Central memory CD4-positive, alpha-beta T cell (primary cell): ENCODE measurements at places on chromosomes 6 and 20.

GRCh38 chr6:51901766-51902764 is 185.3 kb downstream of the PKHD1 start:
- DNase-seq: no peak

DNA sequence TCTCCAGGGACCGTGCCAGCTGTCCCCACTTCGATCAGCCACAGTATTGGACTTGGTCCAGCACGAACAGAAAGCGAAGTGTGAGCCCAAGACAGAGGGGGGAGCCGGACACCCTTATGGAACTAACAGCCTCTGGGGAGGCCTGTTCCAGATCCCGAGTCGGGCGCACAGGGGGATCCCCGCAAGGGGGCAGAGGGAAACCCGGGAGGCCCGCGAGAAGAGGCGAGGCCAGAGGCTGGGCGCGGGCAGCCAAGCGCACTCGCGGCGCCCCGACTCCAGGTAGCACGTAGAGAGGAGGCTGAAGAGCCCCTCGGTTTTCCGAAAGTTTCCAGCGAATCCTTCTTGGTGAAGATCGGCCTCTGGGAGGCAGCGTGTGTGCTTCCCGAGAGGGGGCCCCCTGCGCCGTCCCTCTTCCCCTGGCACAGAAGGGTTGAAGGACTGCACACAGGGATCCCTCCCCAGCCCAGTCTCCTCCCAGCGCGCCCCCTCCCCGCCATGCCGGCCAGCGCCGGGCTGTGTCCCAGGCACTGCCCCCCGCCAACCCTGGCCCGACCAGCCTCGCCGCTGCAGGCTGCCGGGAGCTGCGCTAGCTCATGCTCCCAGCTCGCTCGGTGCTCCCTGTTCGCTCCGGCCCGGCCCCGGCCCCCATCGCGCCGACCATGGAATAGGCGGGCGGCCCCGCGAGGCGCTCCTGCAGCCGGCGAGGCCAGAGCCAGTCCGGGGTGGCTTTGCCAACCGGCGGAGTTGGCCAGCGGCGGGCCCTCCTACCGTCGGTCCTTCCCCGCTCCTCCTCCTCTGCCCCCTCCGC is 577 bp upstream of the SLC24A3 start:
- no peak for DNase-seq

GRCh38 chr6:20309186-20309585 is 92.5 kb upstream of the E2F3 start:
- DNase-seq: no peak

GRCh38 chr6:125789167-125789566 is 1.6 kb upstream of the NCOA7 start:
- DNase-seq: peak; percentile 18

DNA sequence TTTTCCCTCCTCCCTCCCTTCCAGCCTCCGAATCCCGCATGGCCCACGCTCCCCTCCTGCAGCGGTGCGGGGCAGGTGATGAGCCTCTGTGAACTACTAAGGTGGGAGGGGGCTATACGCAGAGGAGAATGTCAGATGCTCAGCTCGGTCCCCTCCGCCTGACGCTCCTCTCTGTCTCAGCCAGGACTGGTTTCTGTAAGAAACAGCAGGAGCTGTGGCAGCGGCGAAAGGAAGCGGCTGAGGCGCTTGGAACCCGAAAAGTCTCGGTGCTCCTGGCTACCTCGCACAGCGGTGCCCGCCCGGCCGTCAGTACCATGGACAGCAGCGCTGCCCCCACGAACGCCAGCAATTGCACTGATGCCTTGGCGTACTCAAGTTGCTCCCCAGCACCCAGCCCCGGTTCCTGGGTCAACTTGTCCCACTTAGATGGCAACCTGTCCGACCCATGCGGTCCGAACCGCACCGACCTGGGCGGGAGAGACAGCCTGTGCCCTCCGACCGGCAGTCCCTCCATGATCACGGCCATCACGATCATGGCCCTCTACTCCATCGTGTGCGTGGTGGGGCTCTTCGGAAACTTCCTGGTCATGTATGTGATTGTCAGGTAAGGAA is at the start of gene OPRM1:
Gene OPRM1, plus strand, starts transcription at position 10 of the 612 bp plus-strand sequence. Its CDS starts 305 bp downstream, at position 315.
- no peak for DNase-seq

DNA sequence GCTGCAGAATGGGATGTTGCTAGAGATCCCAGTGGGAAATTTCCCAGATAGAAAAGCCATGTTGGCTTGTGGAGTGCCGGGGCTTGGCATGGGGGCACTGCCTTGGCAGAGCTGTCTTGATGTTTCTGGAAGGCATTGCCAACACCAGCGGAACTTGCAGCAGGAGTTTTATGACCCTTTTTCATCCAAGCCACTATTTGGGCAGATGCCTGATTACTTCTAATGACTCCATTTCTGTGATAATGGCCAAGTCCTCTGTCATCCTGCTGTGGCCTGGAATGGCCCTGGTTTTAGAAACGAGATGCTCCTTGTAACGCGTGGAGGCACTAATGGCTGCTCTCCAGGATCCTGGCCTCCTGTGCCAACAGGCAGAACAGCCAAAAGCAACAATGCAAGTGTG is 229.0 kb downstream of the ZNF217 start:
- no peak for DNase-seq

DNA sequence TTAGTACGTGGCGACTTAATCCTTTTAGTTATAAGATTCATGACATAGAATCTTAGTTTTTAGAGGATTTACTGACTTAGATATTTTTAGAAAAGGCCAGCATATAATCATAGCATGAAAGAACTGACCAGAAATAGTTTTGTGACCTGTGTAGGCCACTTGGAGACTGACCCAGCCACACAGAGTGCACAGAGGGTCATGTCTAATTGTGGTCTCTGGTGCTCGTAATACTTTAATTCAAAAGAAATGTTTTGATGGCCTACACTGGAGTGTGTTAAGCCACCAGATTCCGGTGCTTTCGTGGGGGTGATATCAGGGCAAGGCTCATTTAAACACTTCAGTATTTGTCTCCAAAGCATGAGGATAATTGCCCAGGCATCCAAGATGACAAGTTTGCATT is 11.4 kb downstream of the PCMTD2 start:
- DNase-seq: no peak

GRCh38 chr6:149847939-149848267 is 16.3 kb downstream of the LRP11 start:
- no peak for DNase-seq

- no peak for DNase-seq
These were observed 90.7 kb upstream of the PRDM1 start for GRCh38 chr6:105995391-105995865.

DNA sequence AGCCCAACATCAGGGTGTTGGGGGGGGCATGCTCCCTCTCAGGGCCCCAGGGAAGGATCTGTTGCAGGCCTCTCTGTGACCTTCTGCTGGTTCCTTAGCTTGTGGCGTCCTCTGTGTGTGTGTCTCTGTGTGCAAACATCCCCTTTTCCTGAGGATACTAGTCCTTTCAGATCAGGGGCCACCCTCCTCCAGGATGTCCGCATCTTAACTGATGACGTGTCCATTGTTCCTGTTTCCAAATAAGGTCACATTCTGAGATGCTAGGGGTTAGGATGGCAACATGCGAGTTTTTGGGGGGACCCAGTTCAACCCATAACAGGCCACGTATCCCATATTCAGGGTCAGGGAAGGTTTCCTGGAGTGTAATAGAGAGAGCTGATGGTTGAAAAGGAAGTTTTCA is 40.9 kb downstream of the GMPR start:
- DNase-seq: no peak

GRCh38 chr20:2889797-2890196 is 16.5 kb downstream of the PTPRA start:
- no peak for DNase-seq

DNA sequence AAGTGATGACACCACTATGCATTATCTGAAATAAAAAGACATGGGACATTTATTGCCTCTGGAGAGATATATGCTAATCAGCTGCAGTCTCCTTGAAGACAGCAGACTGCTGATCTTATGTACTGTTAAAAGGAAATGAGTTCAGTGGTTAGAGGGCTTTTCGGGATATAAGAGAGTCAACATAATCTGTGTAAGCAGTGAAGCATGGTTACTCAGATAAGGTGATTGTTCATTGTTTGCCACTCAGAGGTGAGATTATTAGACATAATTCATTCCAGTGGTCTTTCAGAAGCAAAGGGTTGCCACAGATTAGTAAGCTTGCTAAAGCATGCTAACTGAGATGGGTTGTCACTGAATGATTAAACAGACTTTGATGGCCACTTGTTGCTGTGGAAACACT is 1450.7 kb upstream of the ADGRB3 start:
- DNase-seq: no peak

GRCh38 chr20:18742841-18743240 is 70.7 kb upstream of the SCP2D1 start:
- DNase-seq: no peak

GRCh38 chr6:95553880-95554279 is 23.5 kb upstream of the MANEA start:
- DNase-seq: no peak

- no peak for DNase-seq
These were observed 88.3 kb upstream of the KCNQ5 start for GRCh38 chr6:72533606-72534005.

GRCh38 chr20:5357946-5358345 is 41.2 kb upstream of the PROKR2 start:
- no peak for DNase-seq

DNA sequence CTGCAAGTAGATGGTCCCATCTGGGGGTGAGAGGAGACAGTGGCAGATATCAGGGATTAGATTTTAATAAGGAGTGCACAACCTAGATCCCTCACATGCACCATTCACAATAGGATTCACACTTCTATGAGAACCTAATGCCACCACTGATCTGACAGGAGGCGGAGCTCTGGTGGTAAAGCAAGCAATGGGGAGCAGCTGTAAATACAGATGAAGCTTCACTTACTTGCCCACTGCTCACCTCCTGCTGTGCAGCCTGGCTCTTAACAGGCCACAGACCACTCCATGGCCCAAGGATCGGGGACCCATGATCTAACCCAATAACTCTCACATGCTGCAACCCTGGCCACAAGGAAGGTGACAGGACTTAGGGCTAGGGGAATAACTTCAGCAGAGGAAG is 75.4 kb downstream of the ZNF133 start:
- no peak for DNase-seq

- DNase-seq: no peak
These were observed 11.6 kb upstream of the ASCC3 start for GRCh38 chr6:100892693-100893092.

- DNase-seq: peak; percentile 43
These were observed 131.6 kb upstream of the ESR1 start for GRCh38 chr6:151675746-151676459.

DNA sequence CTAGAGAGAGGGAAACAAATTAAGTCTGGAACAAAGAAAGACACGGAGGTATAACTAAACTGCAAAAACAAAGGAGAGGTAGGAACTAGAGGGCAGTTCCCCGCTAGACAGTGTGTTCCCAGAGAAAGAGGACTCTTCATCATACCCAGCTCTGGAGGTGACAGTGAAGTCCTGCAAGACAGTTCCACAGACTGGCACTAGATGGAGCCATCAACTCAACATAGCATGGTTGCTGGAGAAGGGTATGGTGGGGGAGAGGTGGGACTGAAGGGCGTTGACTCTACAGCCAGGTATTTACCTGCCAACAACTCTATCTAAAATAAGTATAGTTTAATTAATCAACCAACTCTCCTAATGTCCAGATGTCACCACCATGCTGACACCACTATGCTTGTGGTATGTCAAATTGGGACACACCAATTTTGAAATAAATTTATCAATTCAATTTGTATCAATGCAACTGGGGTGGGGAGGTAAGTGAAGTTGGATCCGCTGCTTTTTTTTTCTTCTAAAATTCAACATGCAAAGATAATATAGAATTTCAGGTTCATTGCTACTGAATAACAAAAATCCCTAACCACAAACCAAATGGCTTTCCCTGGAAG is 9.7 kb downstream of the BACH2 start:
- peak; percentile 18 for DNase-seq

- DNase-seq: no peak
These were observed 21.8 kb downstream of the ADNP start for GRCh38 chr20:50909413-50909812.

DNA sequence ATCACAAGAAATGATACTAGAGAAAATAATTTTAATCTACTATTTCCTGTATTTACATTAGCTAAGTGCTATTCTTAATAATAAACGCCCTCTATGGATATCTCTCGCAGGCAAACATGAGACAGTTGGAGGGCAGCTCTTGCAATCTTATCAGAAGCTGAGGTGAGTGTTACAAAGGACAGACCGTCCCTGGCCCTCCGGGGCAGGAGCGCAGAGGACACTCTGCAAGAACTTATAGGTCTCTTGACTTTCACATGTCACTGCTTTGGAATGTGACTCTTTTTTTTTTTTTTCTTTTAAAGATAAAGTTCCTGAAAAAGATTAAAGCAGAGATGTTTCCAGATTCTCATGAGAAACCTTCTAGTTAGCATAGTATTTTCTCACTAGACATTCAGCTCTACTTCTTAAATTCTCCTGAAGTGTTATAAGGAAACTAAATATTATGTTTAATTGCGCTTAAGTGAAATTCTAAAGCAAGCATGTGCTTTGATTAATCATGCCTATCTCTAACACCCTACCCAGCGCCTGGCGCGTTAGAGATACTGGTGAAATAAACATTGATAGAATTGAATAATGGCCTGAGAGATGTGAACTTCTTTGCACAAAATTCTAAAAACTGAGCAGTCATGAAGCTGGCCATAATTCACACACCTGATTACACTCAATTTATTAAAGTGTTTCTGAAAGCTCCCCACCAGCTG is 57.4 kb downstream of the SYTL3 start:
- DNase-seq: no peak
